ENCODE measurements at places on chromosomes 7 and 10. TPM values are rescaled to one million over a fixed set of nuclear protein-coding genes. Genes with fewer than 3 reads are reported as not detected.
A peak's percentile ranks its signal among the peaks of the same experiment; 100 is the strongest.

Gene AMPH
- 0.86 TPM for total RNA-seq

DNA sequence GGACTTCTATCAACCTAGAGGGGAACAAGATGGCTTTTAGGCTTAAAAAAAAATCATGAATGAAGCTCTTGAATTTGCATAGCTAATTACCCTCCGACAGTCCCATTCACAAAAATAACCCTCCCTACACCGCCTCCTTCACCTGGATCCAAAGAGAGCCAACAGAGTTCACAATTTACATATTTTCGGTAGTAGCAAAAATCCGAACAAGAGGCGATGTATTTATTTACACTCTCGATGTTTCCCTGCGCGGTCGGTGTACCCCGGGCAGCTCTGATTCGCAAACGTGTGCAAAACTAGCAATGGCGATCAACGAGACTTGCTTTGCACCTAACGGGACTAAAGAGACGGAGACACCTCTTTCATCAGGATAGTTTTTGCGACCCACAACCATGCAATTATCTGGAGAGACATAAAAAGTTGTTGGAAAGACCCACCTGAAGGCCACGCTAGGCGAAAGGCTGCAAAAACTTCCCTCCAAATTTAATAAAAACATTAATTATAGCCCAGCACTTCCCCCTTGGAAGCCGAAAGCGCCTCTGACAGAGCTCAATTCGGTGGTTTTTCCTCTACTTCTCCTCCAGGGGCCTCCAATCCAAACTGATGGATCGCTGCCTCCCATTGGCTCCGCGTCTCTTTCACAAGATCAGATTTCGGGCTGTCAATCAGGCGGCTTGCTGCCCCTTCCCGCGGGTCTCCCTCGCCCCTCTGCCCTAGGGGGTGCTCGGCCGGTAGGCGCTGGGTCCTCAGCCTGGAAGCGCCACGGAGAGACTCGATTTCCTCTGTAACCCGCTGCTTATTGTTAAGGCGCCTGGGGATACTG is at the start of gene ETV1:
Gene ETV1, minus strand, starts transcription at position 541 of the 823 bp plus-strand sequence. CDS start 614 bp downstream, outside the sequence.
- DNase-seq = peak; percentile 70

DNA sequence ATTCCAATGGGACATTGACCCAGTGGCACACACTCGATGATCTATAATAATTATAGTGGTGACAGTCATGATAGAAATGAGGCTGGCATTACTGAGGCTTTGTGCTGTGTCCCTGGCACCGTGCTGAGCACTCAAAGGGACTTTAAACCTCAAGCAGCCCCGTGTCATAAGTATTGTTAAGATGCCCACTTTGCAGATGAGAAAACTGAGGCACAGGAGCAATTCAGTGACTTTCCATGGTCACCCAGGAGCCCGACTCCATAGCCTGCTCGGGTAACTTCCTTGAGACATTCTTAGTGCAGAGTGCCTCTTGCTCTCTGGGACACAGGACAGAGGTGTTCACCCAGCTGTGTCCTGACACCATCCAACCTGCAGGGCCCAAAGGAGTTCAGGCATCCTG is 152.6 kb downstream of the C10orf105 start:
- no peak for DNase-seq

DNA sequence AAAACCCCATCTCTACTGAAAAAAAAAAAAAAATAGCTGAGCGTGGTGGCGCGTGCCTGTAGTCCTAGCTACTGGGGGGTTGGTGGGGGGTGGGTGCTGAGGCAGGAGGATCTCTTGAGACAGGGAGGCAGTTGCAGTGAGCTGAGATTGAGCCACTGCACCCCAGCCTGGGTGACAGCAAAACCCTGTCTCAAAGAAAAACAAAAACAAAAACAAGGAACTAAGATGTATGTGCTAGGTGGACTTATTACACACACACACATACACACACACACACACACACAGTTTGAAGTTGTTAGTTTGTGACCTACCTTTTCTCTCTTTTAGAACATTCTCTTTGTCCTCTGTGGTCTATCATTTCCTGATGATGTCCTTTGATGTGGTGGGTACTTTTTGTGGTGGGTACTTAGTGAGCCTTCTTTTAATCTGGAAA is 53.5 kb downstream of the EXOC6 start:
- DNase-seq = no peak

GRCh38 chr7:138204285-138204981 is 128.2 kb downstream of the AKR1D1 start:
- peak; percentile 73 for DNase-seq

DNA sequence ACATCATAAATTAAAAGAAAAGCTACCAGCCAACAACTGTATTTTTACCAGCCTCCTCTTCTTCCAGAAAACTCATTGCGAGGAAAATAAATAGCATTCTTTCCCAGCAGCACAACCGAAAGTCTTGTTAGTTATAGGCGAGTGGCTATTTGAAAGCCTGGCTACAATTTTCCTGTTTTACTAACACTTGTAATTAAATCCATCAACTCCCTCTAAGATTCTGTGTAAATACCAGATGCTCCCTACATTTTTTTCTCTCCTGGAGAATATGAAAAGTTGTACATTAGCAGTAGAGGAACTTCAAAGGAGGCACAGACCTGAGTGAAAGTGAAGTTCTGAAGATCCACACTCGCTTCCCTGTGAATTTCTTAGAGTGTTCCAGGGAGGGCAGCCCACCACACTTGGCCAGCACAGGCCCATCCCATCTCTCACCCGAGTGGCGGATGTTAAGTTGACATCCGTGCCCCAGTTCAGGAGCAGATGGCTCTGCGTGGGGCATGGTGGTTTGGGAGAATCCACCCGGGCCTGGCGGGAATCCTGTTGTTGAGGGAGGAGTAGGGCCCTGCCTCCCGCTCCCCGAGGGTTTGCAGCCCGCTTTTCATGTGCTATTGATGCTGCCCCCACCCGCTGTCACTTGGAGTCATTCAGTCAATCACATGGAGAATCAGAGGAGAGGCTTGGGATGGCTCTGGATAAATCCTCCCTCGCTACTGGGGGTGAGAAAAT is 451.0 kb upstream of the GALNT17 start:
- DNase-seq = peak; percentile 8

Gene DLX6
- not detected for total RNA-seq

All from fibroblast of villous mesenchyme (primary cell).